ENCODE measurements at places on chromosomes 6 and 20.

GRCh38 chr6:54204921-54205591 is 93.8 kb downstream of the MLIP start:
- DNase-seq, result no peak

DNA sequence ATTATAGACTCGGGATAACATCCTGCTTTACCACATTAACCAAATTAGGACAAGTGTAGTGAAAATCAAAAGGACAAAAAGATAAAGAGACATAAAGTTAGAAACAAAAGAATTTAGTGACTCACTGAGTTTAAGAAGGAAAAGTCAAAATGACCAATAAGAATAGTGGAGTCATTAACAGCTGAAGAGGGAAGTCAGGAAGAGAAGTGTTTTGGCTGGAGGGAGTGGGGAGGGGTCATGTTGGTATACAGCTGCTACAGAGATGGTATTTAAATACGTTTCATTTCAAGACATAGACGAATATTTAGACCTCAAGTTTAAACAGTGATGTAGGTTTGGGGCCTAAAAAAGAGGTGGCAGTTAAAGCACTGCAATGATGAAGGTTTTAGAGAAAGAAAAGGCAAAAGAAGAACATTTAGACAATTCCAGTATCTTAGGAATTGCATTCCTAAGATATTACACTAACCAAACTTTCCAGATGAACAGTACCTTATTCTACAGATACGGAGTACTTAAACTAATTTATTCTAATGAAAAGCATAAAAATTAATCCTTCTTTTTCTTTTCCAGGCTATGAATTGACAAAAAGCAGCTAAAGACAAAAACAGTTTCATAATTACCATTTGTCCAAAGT is 10.6 kb downstream of the FKBP5 start:
- no peak for DNase-seq

GRCh38 chr6:142359271-142359960 is 57.6 kb downstream of the ADGRG6 start:
- no peak for DNase-seq

GRCh38 chr6:137095651-137096238 is 51.0 kb upstream of the IL20RA start:
- DNase-seq, result no peak

GRCh38 chr6:111207141-111207858 is 120.0 kb downstream of the SLC16A10 start:
- no peak for DNase-seq

DNA sequence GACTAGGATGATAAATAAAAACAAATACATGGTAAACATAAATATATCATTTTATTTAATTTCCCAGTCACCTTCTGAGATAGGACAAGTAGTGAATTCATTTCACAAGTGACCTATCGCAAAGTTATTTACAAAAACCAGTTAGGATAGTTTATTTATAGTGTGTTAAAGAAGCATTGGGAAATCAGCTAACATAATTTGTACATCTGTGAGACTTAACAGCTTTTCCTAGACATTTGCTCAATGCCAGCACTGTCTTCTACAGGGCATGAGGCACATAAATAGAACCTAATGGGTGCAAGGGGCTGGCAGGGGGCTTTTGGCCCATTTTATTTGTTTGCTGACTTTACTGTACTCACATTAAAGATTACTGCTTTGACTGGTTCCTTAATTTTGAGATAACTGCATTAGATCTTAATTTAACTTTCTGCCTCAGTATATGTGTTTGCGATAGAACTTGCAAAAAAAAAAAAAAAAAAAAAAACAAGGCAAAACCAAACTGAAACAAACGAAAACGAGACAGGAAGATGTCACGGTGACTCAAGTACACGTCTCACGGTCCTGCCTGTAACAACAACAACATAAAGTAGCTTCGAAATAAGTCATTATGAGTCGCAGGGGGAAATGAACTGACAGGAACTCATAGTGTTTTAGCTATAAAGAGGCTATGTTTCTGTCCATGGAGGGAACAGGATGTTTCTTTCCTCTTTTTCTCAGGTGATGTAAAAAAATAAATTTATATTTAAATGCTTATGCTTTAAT is 133.7 kb upstream of the GMDS start:
- no peak for DNase-seq

DNA sequence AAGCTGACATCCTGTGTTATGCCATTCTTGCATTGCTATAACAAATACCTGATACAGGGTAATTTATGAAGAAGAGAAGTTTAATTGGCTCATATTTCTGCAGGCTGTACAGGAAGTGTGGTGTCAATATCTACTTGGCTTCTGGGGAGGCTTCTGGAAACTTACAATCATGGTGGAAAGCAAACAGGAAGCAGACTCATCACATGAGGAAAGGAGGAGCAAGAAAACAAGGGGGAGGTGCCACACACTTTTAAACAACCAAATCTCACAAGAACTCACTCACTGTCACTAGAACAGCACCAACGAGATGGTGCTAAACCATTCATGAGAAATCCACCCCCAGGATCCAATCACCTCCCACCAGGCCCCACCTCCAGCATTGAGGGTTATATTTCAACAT is 143.1 kb upstream of the GGTLC1 start:
- no peak for DNase-seq

DNA sequence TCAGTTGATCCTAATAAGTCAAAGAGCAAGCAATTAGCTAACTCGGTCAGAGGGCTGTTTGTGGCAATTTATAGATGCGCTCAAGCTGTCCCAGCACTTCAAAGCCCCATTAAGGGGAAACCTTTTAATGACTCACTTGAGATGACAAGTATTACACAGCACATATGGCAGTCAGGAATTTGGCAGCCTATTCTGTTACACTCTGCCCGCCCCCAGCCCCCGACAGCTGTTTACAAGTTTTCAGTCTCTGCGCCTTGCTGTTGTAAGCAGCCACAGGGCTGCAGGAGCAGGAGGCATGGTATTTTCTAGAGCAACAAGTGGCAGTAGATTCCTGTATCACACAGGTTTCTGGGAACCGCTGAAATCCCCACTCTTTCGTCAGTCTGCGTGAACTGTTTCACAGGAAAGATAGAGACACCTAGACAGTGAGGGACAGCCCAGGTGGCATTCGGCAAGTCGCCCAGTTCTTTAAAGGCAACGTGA is 263.0 kb downstream of the FOXC1 start:
- DNase-seq, result no peak

DNA sequence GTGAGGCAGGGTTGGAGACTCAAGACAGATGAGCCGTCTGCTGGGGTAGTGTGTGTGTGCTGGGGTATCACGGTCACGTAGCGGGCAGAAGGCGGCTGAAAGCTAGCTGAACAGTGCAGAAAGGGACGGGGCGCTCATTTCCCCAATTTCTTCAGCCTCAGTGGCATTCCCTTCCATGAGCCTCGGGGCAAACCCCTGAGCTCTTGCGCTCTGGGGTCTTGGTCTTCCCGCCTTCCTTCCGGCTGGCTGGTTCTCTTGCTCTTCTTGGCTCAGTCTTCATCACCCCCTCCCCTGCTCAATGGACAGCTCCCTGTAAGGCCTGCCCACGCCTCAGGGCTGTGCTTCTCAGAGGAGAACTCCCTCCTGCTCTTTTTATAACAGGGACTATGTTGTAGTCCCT is 15.5 kb upstream of the TMEM181 start:
- DNase-seq, result no peak

DNA sequence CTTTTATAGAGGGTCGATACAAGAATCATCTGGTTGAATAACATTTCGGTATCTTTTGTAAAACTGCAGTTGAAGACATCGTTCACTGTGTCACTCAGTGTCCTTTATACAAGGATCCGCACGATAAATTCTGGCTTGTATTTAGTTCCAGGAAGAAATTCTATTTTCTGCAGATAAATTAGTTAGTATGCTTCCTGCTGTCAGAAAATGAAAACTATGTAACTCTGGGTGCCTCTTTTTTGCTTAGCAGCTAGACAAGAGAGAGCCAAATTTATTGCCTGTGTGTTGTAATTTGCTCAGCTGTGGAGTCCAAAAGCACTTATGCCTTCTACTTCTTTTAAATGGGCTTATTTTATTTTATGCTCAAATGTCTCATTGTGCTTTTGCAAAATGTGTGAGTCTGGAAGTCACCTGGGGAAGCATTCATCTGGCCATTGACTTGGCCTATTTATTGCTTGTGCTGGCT is 56.5 kb upstream of the KCNK16 start:
- DNase-seq, result no peak

- DNase-seq, result no peak
These were observed 43.1 kb upstream of the GATA5 start for GRCh38 chr20:62518911-62519310.

- DNase-seq, result no peak
These were observed 12.5 kb downstream of the TNXB start for GRCh38 chr6:32096394-32097258.

DNA sequence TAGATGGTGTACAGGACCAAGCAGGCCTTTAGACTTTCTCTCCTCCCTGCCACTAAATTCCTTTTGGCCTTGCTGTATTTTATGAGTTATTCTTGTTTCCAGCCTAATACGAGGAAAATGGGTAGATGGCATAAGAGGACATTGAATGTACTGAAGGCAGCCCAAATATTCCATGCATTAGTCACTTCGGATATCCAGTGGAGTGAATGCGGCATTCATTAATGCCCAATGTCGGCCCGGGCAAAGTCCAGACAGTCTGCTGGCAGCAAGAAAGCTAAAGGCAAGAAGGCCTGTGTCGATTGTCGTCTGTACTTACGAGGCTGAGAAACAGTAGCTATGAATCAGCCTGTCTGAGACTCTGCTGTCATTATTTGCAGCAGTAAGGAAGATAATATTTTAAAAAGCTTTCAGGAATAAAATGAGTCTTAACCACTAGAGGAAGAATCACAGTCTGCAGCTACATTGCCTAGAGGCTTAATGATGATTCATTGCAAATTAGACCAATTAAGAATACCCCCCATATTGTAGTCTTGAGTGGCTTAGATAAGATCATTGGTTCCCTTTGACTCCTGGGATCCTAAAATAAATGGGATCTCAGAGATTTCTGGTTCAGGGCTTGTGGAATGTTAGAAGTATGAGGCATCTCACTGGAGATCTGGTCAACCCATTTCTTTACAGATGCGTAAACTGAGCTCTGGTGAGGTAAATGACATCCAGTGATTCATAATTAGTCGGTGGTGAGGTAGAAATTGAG is 534.1 kb upstream of the JAG1 start:
- no peak for DNase-seq

DNA sequence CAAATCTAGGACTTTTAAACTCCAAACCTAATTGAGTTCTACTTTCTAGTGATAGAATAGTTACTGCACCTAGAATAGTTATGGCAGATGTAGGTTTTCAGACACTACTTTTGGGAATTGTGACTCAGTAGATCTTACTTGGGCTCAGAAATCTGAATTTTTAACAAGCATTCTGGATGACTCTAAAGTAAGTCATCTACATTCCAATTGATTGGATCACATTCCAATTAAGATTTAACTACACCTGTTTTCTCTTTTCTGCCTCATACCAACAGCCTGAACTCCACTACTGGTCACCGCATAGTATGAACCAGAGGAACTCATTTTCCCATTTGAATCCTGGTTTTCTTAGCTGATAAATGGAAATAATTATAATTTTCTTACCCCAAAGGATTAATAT is 49.5 kb upstream of the TFAP2D start:
- DNase-seq, result no peak

DNA sequence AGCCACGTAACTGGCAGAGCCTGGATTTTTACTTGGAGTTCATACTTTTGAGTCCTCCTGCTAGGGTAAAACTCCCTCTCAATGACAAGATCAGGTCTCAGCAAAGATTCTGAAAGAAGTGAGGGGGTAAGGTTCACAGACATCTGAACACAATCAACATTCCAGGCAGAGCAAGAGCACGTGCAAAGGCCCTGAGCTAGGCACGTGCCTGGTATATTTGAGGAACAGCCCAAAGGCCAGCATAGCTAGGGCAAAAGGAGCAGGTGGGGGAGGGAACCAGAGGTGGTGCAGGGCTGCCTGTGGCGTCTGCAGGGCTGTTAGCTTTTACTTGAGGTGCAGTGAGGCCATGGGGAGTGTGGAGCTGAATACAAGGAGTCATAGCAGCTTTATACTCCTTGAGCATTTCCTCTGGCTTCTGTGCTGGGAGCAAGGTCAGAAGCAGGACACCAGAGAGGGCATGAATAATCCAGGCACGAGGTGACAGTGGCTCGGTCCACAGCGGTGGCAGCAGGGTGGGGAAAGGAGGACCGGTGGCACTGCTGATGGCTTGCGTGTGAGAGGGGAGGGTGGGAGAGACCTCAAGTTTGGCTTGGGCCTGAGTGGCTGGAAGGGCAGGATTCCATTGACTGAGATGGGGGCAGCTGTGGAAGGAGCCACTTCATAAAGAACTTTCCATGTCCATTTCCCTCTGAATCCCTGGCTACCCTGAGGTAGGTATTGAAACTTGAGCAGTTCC is 57.0 kb downstream of the DLGAP4 start:
- no peak for DNase-seq

DNA sequence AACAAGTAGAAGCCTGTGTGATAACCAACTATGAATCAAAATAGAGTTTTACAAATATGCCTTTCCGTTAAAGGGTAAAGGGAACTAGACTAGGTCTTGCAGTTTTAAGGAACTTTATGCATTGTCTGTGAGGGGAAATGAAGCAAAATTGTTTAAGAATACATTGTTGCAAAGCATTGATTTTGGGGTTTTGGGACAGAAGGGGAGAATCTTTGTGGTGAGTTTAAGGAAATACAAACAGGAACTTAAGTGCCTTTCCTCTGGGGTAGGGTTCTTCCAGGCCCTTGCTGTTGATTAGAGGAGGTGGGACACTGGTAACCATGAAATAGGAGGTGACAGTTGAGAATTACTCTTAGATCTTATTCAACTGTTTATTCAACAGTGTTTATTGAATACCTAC is 4.7 kb downstream of the MAPK14 start:
- no peak for DNase-seq

GRCh38 chr6:125953502-125953875 is 3.1 kb upstream of the HINT3 start:
- no peak for DNase-seq

GRCh38 chr6:157640746-157641451 is 182.1 kb upstream of the SNX9 start:
- DNase-seq, result no peak

GRCh38 chr20:36908603-36909002 is 32.7 kb downstream of the TLDC2 start:
- no peak for DNase-seq

DNA sequence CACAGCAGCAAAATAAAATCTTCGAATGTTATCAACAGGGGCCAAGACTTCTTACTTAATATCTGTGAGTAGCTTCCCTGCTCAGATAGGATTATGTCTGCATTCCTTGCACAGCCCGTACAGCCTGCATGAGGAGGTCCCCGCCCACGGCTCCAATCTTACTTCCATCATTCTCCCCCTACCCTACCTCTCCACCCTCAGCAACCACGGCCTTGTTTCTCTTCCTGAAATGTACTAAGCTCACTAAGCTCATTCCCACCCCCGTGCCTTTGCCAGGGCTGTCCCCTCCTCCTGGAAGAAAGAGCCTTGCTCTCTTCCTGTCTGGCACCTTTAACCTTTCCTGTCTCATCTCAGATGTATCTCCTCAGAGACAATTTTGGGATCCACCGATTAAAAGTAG is 120.4 kb downstream of the BCAS1 start:
- no peak for DNase-seq

Data from stimulated activated CD8-positive, alpha-beta memory T cell treated with anti-CD3 and anti-CD28 coated beads, Interleukin-15, amount 100 ng/mL, for 4 hours (primary cell).